Bladder microvascular endothelial cell (primary cell): ENCODE measurements at places on chromosomes 5 and 9. TPM values are rescaled to one million over a fixed set of nuclear protein-coding genes. Genes with fewer than 3 reads are reported as not detected.

The ARL14EPL gene
- total RNA-seq: not detected in 2 replicates

The SPATA31E1 gene
- not detected in 2 replicates for total RNA-seq

The FCN2 gene
- total RNA-seq: not detected in 2 replicates

The TNFSF15 gene
- 0.32 and 11.5 TPM in 2 replicates for total RNA-seq

The UQCRQ gene
- 78.4 and 98.4 TPM in 2 replicates for total RNA-seq

The KCNV2 gene
- total RNA-seq: not detected in 2 replicates

The GADD45G gene
- 0.44 and 0.49 TPM in 2 replicates for total RNA-seq

The OBP2B gene
- total RNA-seq: not detected in 2 replicates

The CCT5 gene
- 526 and 737 TPM in 2 replicates for total RNA-seq

The PCDHGA8 gene
- total RNA-seq: 0.65 and 3.0 TPM in 2 replicates

The ICE1 gene
- total RNA-seq: 16.5 and 36.1 TPM in 2 replicates

The GPR150 gene
- total RNA-seq: 0.06 TPM in 1 of 2 replicates, not detected in the other

The CAAP1 gene
- total RNA-seq: 12.5 and 23.8 TPM in 2 replicates

The EGFL7 gene
- 374 and 420 TPM in 2 replicates for total RNA-seq

The SCGB3A2 gene
- not detected in 2 replicates for total RNA-seq

The PCDHGA1 gene
- 0.32 and 1.1 TPM in 2 replicates for total RNA-seq

The PDE6A gene
- 0.06 TPM in 1 of 2 replicates, not detected in the other for total RNA-seq

The MAMDC4 gene
- total RNA-seq: 0.97 and 6.2 TPM in 2 replicates

The PIP5KL1 gene
- total RNA-seq: 0.44 and 0.97 TPM in 2 replicates

The TMEM174 gene
- total RNA-seq: not detected in 2 replicates

The RASGEF1C gene
- total RNA-seq: not detected in 2 replicates

The C5orf58 gene
- total RNA-seq: not detected in 2 replicates

The POLR3G gene
- 5.2 and 8.5 TPM in 2 replicates for total RNA-seq

The SMC5 gene
- total RNA-seq: 13.4 and 37.5 TPM in 2 replicates

The SLC25A2 gene
- total RNA-seq: 0.16 and 0.44 TPM in 2 replicates

The F12 gene
- total RNA-seq: 0.69 and 1.3 TPM in 2 replicates

The FYB1 gene
- total RNA-seq: under 0.01 and 0.06 TPM in 2 replicates

The RXRA gene
- 11.3 and 17.1 TPM in 2 replicates for total RNA-seq

The TRPM6 gene
- 1.8 and 2.3 TPM in 2 replicates for total RNA-seq

The UBAP2 gene
- 14.6 and 37.2 TPM in 2 replicates for total RNA-seq

The TIFAB gene
- not detected in 2 replicates for total RNA-seq

The RBM27 gene
- 15.1 and 38.1 TPM in 2 replicates for total RNA-seq

The SLC1A1 gene
- total RNA-seq: 4.7 and 5.1 TPM in 2 replicates

The GPR21 gene
- total RNA-seq: 0.16 and 3.8 TPM in 2 replicates

The OCLN gene
- 1.3 and 6.5 TPM in 2 replicates for total RNA-seq

The ZDHHC11B gene
- not detected in 2 replicates for total RNA-seq

The CCL19 gene
- not detected in 2 replicates for total RNA-seq

The GLDC gene
- 0.81 and 4.3 TPM in 2 replicates for total RNA-seq

The ACTBL2 gene
- total RNA-seq: under 0.01 and 0.06 TPM in 2 replicates

The OR1B1 gene
- 0.13 TPM in 1 of 2 replicates, not detected in the other for total RNA-seq

The ARL10 gene
- 5.8 and 19.7 TPM in 2 replicates for total RNA-seq

The PGM5 gene
- total RNA-seq: 2.6 and 108 TPM in 2 replicates

The GFRA3 gene
- not detected in 2 replicates for total RNA-seq

The SLC45A2 gene
- not detected in 2 replicates for total RNA-seq
